HCT116 (cell line): ENCODE measurements at places on chromosomes 12 and 14. TPM values are rescaled to one million over a fixed set of nuclear protein-coding genes. Genes with fewer than 3 reads are reported as not detected.

The ANP32D gene
- total RNA-seq = not detected

GRCh38 chr14:55722054-55722453 lies 142.0 kb downstream of the KTN1 start:
- no peak for DNase-seq
- H3K27me3 ChIP-seq = no peaks in the 10 kb centered on the region
- H3K36me3 ChIP-seq = no peaks in the 10 kb centered on the region
- no peak overlapping the region for H3K4me3 ChIP-seq
- H3K27ac ChIP-seq = no peak overlapping the region

DNA sequence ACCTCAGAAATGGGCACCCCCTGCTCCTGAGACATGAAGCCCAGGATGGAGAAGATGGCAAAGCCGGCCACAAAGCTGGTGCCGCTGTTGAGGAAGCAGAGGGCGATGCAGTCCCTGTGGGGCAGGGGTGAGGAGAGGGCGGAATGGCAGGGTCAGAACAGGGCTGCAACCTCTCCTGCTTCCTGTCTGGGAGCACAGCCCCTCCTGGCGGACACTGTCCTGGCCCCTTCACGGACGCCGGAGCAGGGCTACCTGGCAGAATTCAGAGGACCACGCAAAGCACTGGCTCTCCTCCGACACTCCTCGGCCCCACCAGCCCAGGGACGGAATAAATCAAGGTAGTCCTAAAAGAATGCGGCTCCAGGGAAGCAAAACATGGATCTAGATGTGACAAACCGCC lies 12.4 kb upstream of the SLC6A12 start:
- H3K27ac ChIP-seq = no peak overlapping the region
- 0 out of 2 replicates have a peak, but pooled peaks cover 5% of the 10 kb centered on the region for H3K27me3 ChIP-seq
- no peaks in the 10 kb centered on the region for H3K4me1 ChIP-seq
- no peaks in the 10 kb centered on the region for H3K36me3 ChIP-seq
- H3K4me3 ChIP-seq = no peak overlapping the region

GRCh38 chr12:31517994-31518393 lies 72.9 kb downstream of the DENND5B start:
- no peak for DNase-seq
- H3K27ac ChIP-seq = peak overlapping the region; percentile 92
- H3K36me3 ChIP-seq = no peaks in the 10 kb centered on the region

DNA sequence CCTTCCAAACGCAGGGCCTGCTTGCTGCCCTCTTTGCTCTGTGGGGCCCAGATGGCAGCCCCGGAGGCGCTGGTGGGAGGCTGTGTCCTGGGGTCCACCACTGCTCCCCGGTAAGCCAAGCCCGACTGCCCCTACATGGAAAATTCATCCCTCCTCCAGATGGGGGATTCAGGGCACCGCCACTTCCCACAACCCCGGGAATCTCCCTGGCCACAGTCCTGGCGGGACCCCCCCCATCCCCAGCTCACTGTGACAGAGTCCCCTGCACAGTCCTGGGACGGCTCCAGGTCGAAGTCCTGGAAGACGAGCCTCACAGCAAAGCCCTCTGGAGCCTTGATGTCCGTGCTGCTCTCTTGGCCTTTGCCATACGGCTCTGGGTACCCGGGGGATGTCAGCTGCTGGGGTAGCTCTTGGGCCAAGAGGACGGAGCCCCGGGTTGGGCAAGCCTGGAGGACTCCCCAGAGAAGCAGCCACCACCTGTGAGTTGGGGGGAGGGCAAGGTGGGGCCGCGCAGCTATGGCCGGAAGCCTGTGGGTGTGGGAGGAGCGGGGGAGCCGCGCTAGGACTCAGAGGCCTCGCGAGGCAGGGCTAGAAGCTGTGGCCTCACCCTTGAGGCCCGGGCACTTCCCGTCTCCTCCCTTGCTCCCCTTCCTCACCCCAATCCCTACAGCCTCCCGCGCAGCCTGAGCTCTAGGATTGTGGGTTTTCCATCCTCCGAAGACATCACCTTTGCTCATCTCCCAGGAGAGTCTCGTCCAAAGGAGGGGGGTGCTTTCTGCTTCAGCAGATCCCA lies 815 bp downstream of the C1RL start:
- peaks cover 4% of the 10 kb centered on the region; the same call in 1 of the 2 replicates for H3K4me1 ChIP-seq
- H3K27me3 ChIP-seq = no peaks in the 10 kb centered on the region
- H3K4me3 ChIP-seq = peak overlapping the region; percentile 85

GRCh38 chr12:124277394-124278241 lies 17.3 kb upstream of the RFLNA start:
- 0 out of 2 replicates have a peak, but pooled peaks cover 2% of the 10 kb centered on the region for H3K27me3 ChIP-seq
- no peaks in the 10 kb centered on the region for H3K36me3 ChIP-seq
- H3K4me3 ChIP-seq = no peak overlapping the region
- peaks cover 8% of the 10 kb centered on the region; the same call in 1 of the 2 replicates for H3K4me1 ChIP-seq
- H3K27ac ChIP-seq = no peak overlapping the region
